ENCODE measurements at places on chromosomes 1 and 21. TPM values are rescaled to one million over a fixed set of nuclear protein-coding genes. Genes with fewer than 3 reads are reported as not detected.

STRIP1 gene
- 41.4 TPM for total RNA-seq

ZMYND12 gene
- total RNA-seq, result not detected

LEFTY2 gene
- total RNA-seq, result not detected

CFAP107 gene
- total RNA-seq, result not detected

DNA sequence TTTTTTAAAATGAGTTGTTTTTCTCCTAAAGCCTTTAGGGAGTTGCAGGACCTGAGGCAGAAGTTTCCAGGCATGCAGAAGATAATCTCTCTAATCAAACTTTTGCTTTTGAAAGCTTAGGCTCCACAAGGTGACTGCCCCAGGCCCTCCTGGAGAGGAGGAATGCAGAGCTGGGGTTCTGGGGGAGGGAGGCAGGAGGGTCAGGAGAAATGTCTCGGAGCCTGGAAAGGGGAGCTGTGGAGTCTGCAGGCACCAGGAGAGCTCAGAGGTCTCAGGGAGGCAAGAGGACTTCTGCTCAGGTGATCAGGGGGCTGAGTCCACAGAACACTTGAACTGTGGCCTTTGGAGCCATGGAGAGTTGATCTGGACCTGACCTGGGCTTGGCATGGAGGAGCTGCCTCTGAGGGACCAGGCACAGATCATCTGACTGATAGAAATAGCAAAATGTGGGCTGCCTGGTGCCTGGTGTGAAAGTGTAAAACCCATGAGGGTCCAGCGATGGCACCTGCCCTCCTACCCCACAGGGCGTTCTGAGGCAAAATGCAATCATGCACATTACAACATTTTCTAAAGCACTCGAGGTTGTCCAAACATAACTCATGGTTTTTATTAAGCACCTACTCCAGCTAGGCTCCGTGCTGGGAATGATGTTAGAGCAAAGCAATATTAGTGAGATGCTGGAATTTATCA is 10.0 kb upstream of the ABCG1 start:
- no peak overlapping the region for H3K4me3 ChIP-seq
- H3K36me3 ChIP-seq, result no peaks in the 10 kb centered on the region
- no peak overlapping the region for H3K27ac ChIP-seq
- no peak for DNase-seq
- H3K4me1 ChIP-seq, result peaks cover 9% of the 10 kb centered on the region
- no peaks in the 10 kb centered on the region for H3K27me3 ChIP-seq

GRCh38 chr1:54407154-54407403 is 885 bp upstream of the SSBP3 start:
- H3K27ac ChIP-seq, result peak overlapping the region; percentile 89
- H3K4me1 ChIP-seq, result peaks cover 38% of the 10 kb centered on the region
- H3K4me3 ChIP-seq, result peak overlapping the region; percentile 86
- H3K36me3 ChIP-seq, result no peaks in the 10 kb centered on the region
- no peaks in the 10 kb centered on the region for H3K27me3 ChIP-seq

GRCh38 chr1:15455522-15455921 is 1.0 kb upstream of the CELA2A start:
- H3K36me3 ChIP-seq, result no peaks in the 10 kb centered on the region
- no peak overlapping the region for H3K27ac ChIP-seq
- DNase-seq, result no peak

- H3K36me3 ChIP-seq, result no peaks in the 10 kb centered on the region
- no peak for DNase-seq
- 0 out of 2 replicates have a peak, but pooled peaks cover 7% of the 10 kb centered on the region for H3K4me1 ChIP-seq
- no peak overlapping the region for H3K4me3 ChIP-seq
- H3K27ac ChIP-seq, result no peak overlapping the region
Measured at GRCh38 chr1:65409314-65409713, 11.2 kb upstream of the LEPR start.

GRCh38 chr1:178599745-178600144 is 86.8 kb downstream of the TEX35 start:
- no peaks in the 10 kb centered on the region for H3K27me3 ChIP-seq
- no peak for DNase-seq
- no peaks in the 10 kb centered on the region for H3K4me1 ChIP-seq
- H3K36me3 ChIP-seq, result no peaks in the 10 kb centered on the region
- no peak overlapping the region for H3K4me3 ChIP-seq

- H3K27ac ChIP-seq, result no peak overlapping the region
- H3K4me1 ChIP-seq, result no peaks in the 10 kb centered on the region
- no peaks in the 10 kb centered on the region for H3K36me3 ChIP-seq
- no peak overlapping the region for H3K4me3 ChIP-seq
- DNase-seq, result no peak
Measured at GRCh38 chr21:14581902-14582457, 35.9 kb upstream of the SAMSN1 start.

DNA sequence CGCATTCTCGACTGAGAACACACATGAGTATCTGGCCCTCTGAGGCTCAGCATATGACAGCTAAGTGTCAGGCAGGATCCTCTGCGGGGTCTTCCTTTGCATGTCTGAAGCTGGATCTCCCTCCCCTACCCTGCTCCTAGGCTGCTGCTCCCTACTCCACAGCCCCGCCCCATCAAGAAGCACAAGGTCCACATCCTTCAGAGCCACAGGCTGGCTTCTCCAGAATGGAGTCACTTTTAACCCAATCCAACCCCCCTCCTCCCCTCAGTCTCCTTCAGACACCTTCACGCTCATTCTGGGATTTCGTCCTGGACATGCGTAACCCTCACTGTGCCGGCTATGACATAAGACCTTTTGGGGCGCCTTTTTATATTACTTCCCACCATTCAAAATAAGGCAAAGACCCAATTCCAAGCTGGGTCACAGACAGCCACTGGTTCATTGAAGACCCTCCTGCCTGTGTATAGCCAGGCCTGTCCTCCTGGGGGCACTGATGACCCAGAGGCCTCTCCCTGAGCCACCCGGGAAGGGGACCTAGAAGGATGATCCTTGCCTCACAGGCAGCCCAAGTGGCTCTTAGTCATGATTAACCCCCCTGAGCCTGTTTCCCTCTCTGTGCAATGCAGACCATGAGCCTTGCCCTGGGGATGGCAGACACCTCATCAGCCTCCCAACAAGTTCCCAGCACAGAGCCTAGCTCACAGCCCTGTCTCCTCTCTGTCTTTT is 4.7 kb downstream of the ADGRB2 start:
- no peak overlapping the region for H3K27ac ChIP-seq
- H3K36me3 ChIP-seq, result no peaks in the 10 kb centered on the region
- H3K27me3 ChIP-seq, result no peaks in the 10 kb centered on the region
- H3K4me3 ChIP-seq, result peak overlapping the region; percentile 99
- peaks cover 24% of the 10 kb centered on the region for H3K4me1 ChIP-seq

- peak; percentile 80 for DNase-seq
- peaks cover 86% of the 10 kb centered on the region for H3K27me3 ChIP-seq
- H3K4me3 ChIP-seq, result peak within 1 kb of the TSS; percentile 52
- no peaks in the 10 kb centered on the region for H3K4me1 ChIP-seq
- no peaks in the 10 kb centered on the region for H3K36me3 ChIP-seq
Measured at GRCh38 chr1:230426246-230427093, at the start of gene PGBD5. TSS of gene PGBD5 (minus strand) at chr1:230426332. CDS start at chr1:230425928, 404 bp downstream.

DNA sequence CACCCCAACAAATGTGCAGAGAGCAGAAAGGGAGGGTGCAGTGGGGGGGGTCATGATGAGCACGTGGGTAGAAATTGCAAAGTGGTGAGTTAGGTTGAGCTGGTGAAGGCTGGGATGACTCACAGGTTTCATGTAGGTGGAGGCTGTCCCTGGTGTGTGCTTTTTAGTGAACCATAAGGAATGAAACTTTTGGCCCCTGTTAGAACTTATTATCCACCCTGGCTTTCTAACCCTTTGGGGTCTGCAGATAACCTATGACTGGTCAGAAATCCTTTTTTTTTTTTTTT is 46.9 kb downstream of the DOP1B start:
- H3K4me3 ChIP-seq, result peak overlapping the region; percentile 24
- H3K4me1 ChIP-seq, result peaks cover 57% of the 10 kb centered on the region
- peak; percentile 86 for DNase-seq
- peak overlapping the region; percentile 99 for H3K27ac ChIP-seq

GRCh38 chr1:31027693-31028526 is 37.6 kb downstream of the PUM1 start:
- no peak for DNase-seq
- H3K4me1 ChIP-seq, result peaks cover 22% of the 10 kb centered on the region
- H3K4me3 ChIP-seq, result no peak overlapping the region
- peaks cover 28% of the 10 kb centered on the region for H3K36me3 ChIP-seq
- H3K27ac ChIP-seq, result no peak overlapping the region

DNA sequence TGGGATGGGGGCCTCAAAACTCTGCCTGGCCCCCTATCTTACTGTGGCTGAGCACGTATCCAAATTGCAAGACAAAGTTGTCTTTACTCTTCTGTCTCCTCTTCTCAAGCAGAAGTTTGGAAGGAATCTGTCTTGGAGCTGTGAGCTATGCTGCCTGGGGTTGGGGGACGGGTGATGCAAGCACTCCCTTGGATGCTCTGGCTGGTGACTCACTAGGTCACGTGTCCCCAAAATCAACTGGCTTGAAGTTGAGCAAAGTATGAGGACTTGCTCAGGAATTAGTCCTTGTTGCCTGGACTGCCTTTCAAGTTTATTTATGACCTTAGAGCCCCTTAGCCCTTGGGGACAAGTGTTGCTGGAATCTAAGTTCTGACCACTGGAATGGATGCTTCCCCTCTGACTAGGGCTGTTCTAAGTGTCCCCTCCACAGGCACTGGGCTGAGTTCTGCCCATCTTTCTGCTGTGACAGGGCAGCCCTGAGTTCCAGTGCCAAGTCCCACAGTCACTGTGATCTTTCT is 269.5 kb downstream of the HHAT start:
- H3K4me3 ChIP-seq, result no peak overlapping the region
- H3K4me1 ChIP-seq, result peaks cover 23% of the 10 kb centered on the region
- H3K27me3 ChIP-seq, result no peaks in the 10 kb centered on the region
- H3K27ac ChIP-seq, result peak overlapping the region; percentile 87
- peak; percentile 90 for DNase-seq
- H3K36me3 ChIP-seq, result no peaks in the 10 kb centered on the region

DNA sequence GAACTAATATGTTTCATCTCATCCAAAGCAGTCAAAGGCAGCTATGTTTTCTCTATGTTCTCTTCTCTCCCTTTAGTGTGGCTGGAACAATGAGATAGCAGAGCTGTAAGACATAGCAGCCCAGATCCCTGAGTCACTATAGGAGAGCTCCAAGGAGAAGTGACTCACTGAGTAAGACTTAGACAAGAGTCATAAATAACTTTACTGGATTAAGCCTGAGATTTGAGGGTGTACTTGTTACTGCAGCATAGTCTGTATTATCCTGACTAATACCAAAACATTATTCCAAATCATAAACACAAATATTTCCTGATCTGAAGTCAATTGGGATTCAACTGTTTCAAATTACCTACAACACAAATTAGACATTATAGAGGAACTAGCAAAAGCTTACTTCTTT is 3.9 kb downstream of the KRTAP19-8 start:
- H3K4me1 ChIP-seq, result no peaks in the 10 kb centered on the region
- peak; percentile 35 for DNase-seq
- H3K27me3 ChIP-seq, result peaks cover 17% of the 10 kb centered on the region
- no peaks in the 10 kb centered on the region for H3K36me3 ChIP-seq

GRCh38 chr1:1020415-1021009 is 592 bp downstream of the AGRN start:
- H3K4me1 ChIP-seq, result peaks cover 43% of the 10 kb centered on the region
- H3K4me3 ChIP-seq, result peak overlapping the region; percentile 84
- H3K27ac ChIP-seq, result peak overlapping the region; percentile 96
- H3K36me3 ChIP-seq, result peaks cover 23% of the 10 kb centered on the region
- no peaks in the 10 kb centered on the region for H3K27me3 ChIP-seq

GRCh38 chr1:169161496-169162194 is 55.2 kb downstream of the ATP1B1 start:
- H3K27ac ChIP-seq, result peak overlapping the region; percentile 70
- peak; percentile 58 for DNase-seq
- H3K4me3 ChIP-seq, result no peak overlapping the region
- H3K4me1 ChIP-seq, result peaks cover 32% of the 10 kb centered on the region

All from PC-3 (cell line).